ENCODE measurements at places on chromosomes 12 and 14. TPM values are rescaled to one million over a fixed set of nuclear protein-coding genes. Genes with fewer than 3 reads are reported as not detected.
A peak's percentile ranks its signal among the peaks of the same experiment; 100 is the strongest.

GRCh38 chr12:63083046-63083445, 68.0 kb downstream of the AVPR1A start:
- no peaks in the 10 kb centered on the region for H3K27me3 ChIP-seq
- no peaks in the 10 kb centered on the region for H3K36me3 ChIP-seq
- H3K4me1 ChIP-seq = peaks cover 28% of the 10 kb centered on the region
- no peak for DNase-seq

- H3K4me1 ChIP-seq = peaks cover 25% of the 10 kb centered on the region
- peak overlapping the region; percentile 96 for H3K27ac ChIP-seq
- DNase-seq = peak; percentile 100
- H3K36me3 ChIP-seq = no peaks in the 10 kb centered on the region
Observed at GRCh38 chr12:121839106-121839992, 19.3 kb downstream of the HPD start.

DNA sequence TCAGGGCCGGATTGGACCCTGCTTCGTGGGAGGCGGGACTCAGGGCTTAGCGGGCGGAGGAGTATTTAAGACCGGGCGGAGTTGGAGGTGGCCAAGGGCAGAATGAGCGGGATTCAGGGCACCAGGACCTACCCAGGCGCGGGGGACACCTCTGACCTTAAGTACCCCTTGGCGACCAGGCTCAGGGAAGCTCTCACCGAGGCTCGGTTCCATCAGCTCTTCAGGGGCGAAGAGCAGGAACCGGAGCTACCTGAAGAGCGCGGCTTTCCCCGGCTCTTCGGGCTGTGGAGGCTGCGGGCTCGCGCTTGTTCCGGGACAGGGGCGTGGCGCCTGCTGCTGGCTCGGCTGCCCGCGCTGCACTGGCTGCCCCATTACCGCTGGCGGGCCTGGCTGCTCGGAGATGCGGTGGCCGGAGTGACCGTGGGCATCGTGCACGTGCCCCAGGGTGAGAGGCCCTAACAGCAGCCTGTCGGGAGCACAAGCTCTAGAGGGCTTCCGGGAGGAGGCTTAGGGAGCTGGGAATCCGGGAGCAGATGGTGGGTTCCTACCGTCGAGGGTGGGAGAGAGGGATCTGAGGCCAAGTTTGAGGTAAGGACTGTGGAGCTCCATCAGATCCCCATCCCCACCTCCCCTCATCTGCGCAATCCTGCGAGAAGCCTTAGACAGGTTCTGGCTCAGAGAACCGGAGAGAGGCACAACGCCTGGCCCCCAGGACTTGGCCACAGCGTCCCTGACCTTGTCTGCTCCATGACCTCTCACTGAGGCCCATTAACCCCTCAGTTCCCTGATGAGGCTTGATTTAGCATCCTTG, 8.4 kb downstream of the ARHGEF25 start:
- peaks cover 27% of the 10 kb centered on the region for H3K36me3 ChIP-seq
- peaks cover 76% of the 10 kb centered on the region for H3K27me3 ChIP-seq
- no peak for DNase-seq
- H3K4me1 ChIP-seq = peaks cover 20% of the 10 kb centered on the region

GRCh38 chr14:72254202-72254936, 322.1 kb downstream of the RGS6 start:
- H3K27ac ChIP-seq = peak overlapping the region; percentile 97
- H3K27me3 ChIP-seq = no peaks in the 10 kb centered on the region
- no peak for DNase-seq
- peaks cover 6% of the 10 kb centered on the region for H3K36me3 ChIP-seq
- peaks cover 13% of the 10 kb centered on the region for H3K4me1 ChIP-seq

DNA sequence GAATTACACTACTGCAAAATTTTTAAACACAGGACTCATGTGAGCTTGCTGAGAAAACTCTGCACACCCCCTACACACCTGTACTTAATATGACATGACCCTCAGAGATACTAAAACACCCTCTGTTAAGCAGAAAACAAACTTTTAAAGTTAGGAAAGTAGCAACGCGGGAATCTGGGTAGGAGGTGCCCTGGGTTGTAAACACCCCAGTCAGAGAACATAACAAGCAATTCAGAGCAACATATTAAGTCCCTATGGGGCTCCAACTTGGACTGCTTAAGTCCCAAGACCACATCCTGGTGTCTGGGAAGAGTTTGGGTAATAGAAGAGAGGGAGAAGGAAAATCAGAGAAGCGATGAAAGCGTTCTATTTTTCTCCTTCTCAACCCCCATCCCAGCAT, 1.2 kb downstream of the ATF7 start:
- H3K27me3 ChIP-seq = no peaks in the 10 kb centered on the region
- peaks cover 37% of the 10 kb centered on the region for H3K4me1 ChIP-seq
- no peak for DNase-seq
- no peak overlapping the region for H3K27ac ChIP-seq
- H3K4me3 ChIP-seq = peak overlapping the region; percentile 97

GRCh38 chr14:100004392-100004791, 60.8 kb upstream of the EVL start:
- DNase-seq = no peak
- peaks cover 44% of the 10 kb centered on the region for H3K36me3 ChIP-seq
- H3K27me3 ChIP-seq = no peaks in the 10 kb centered on the region
- H3K4me1 ChIP-seq = no peaks in the 10 kb centered on the region
- no peak overlapping the region for H3K27ac ChIP-seq

GRCh38 chr12:48351022-48351708, 446 bp upstream of the ZNF641 start:
- peaks cover 12% of the 10 kb centered on the region for H3K4me1 ChIP-seq
- H3K36me3 ChIP-seq = peaks cover 3% of the 10 kb centered on the region
- peak; percentile 60 for DNase-seq
- H3K27me3 ChIP-seq = no peaks in the 10 kb centered on the region
- peak overlapping the region; percentile 93 for H3K4me3 ChIP-seq

GRCh38 chr12:32970465-32971110, 74.0 kb upstream of the PKP2 start:
- DNase-seq = no peak
- H3K4me3 ChIP-seq = no peak overlapping the region
- peaks cover 2% of the 10 kb centered on the region for H3K27me3 ChIP-seq
- no peak overlapping the region for H3K27ac ChIP-seq
- no peaks in the 10 kb centered on the region for H3K4me1 ChIP-seq
- H3K36me3 ChIP-seq = no peaks in the 10 kb centered on the region

DNA sequence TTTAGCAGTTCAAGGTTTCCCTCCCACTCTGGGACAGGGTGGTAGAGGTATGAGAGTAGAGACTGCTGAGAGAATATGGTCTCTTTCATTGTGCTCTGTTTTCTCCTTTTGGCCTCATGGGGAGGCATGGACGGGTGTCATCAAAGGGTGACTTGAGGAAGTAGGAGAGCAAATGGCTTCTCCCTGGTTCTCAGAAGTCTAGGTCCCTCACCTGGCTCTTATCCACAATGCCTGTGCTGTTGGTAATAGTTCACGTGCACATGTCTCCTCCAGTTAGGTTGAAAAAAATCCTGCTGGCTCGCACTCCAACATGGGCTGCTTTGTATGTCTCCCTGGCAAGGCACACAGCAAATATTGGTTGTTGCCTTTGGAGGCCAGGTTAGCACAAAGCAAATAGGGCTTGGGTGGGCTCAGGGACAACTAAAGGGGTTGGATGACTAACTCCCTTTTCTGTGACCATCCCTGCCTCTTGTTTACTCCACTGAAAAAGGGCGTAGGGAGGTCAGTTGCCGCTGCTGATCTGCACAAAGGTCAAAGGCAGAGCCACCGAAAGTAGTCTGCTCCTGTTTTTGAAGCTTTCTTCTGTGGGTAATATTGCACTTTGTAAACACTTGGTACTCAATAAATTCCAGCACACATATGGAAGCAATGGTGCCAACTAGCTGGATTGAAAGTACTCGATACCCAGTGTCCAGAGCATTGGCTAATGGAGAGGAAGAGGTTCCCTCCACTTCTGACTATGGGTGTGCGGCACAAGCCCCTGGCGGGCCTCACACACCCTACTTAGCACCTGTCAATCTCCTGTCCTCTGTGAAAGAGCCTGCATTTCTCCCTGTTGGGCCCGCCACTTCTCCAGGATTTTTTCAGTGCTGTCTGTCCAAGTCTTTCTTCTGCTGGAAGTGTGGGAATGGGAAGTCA, 121.8 kb downstream of the SLC38A6 start:
- H3K27ac ChIP-seq = no peak overlapping the region
- no peaks in the 10 kb centered on the region for H3K27me3 ChIP-seq
- H3K4me3 ChIP-seq = no peak overlapping the region

DNA sequence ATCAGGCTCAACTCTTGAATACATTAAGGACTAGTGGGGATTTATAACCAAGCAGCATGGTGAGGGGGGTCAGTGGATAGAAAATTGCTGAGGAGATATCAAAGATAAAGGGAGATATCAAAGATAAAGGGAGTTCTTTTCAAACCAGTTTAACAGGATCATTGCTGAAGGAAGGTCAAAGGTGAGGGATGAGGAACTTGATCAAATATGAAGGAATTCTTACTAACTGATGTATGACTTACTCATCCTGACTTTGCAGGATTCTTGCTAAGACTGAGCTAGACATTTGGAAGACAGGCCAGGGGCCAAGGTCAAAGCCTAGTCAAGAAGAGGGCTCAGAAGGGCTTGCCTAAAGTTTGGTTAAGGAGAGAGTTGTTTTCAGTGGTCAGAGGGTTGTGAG, 4.8 kb downstream of the ABHD4 start:
- peaks cover 18% of the 10 kb centered on the region for H3K4me1 ChIP-seq
- peaks cover 6% of the 10 kb centered on the region for H3K36me3 ChIP-seq
- DNase-seq = no peak
- no peak overlapping the region for H3K4me3 ChIP-seq

DNA sequence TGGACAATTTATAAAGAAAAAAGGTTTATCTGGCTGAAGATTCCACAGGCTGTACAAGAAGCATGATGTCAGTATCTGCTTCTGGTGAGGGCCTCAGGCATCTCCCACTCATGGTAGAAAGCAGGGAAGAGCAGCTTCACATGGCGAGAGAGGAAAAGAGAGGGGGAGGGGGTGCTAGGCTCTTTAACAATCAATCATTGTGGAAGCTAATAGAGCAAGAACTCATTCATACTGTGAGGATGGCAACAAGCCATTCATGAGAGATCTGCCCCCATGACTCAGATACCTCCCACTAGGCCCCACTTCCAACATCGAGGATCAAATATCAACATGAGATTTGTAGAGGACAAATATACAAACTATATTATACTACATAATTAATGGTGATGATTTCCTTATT, 361.9 kb upstream of the FAR2 start:
- DNase-seq = peak; percentile 7
- peak overlapping the region; percentile 14 for H3K4me3 ChIP-seq
- peaks cover 8% of the 10 kb centered on the region for H3K36me3 ChIP-seq
- peaks cover 39% of the 10 kb centered on the region for H3K4me1 ChIP-seq

Gene GOLT1B
- total RNA-seq = 26.3 TPM

Gene KRT77
- total RNA-seq = not detected

Gene DDN
- 0.64 TPM for total RNA-seq

Measured in neural crest cell (in vitro differentiated cells).